ENCODE measurements at places on chromosomes 7 and 10.

- DNase-seq = no peak
These were observed 3.5 kb downstream of the GRIFIN start for GRCh38 chr7:2472739-2473138.

DNA sequence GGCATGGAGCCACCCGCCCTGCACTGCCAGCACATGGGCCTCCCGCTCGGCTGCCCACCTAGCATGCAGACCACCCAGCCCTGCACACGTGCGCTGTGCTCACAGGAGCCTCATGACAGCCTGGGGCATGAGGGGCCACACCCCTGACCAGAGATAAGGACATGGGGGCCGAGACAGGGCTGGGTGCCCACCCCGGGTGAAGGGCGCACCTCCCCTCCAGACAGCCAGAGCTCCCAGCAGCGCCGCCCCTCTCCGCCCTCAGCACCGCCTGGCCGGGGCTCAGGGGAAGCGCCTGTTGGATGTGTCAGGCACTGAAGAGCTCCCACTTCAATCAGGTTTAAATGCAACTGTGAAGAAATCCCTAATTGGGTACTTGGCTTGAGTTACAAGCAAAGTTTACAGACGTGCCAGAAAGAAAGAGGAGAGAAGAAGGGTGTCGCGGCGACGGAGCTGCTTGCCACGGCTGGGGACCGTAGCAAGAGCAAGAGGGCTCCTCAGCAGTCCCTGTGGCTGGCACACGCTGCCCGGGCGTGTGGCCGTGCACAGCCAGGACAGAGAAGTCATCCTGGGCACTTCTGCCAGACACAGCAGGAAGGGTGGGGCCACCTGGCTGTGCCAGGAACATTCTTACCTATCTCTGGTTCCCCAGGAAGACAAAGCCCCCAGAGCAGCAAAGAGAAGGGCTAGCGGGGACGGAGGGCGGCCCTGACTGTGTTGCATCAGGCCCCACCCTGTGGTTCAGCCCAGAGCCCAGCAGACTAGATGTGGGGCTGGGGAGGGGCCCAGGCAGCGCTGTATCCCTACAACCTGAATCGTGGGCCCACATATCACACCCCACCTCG, 247.4 kb downstream of the ELFN1 start:
- no peak for DNase-seq

DNA sequence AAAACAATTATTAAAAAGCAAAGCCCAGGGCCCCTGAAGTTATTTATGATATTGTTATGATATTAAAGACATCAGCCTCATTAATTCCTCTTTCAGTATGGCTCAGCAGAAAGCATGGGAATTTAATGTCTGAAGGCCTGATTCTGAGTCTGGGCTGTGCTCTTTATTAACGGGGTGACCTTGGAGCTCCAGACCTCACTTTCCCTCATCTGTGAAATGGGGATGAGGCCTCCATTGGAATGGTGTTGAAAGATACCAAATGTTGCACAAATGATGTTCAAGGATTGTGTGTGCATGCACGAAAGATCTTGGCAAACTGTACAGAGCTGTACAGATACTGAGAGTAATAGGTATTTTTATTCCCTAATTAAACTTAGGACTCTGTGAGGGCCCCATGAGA, 92.3 kb upstream of the PCBD1 start:
- DNase-seq = no peak

DNA sequence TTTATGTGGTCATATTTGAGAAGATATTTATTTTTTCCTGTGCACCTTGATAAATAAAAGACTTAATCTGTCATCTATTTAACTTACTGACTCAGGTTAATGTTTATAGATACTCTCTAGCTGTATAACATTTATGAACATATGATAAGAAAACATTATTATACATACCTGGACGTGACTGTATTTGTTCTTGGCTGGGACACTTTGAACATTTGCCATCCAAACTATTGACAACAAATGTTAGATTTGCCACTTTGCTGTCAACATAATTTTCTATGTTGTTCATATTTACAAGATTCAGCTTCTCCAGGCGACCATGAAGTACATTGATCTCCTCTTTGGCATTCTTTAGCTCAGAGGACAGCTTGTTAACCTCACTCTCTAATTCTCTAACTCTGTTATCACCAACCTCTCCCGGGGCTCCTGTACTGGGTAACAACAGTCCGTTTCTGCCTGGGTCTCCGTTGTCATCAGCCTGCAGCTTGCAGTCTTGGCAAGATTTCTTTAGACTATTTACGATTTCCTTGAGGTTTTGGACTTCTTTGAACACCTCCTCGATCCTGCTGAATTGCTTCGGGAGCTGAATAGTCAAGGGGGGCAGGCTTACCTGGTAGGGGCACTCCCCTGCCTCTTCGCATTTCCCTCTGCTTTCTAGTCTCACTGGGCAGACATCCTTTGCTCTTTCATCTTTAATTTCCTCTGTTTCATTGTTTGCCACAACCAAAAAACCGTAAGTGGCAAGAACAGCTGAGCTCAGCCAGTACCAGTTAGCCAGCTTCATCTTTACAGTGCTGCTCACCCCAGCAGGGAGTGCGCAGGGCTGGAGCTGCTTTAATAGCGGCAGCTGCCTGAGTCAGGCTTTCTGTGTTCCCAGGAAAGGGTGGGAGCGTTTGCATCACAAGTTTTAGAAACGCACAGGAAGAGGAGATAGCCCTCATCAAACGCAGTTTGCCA, at the start of gene FGL2:
Gene FGL2 (minus strand): TSS at position 807 of the 954 bp plus-strand sequence. CDS start 26 bp downstream, at position 781.
- DNase-seq = peak; percentile 40

GRCh38 chr10:84607044-84607443, 278.7 kb downstream of the CCSER2 start:
- no peak for DNase-seq

DNA sequence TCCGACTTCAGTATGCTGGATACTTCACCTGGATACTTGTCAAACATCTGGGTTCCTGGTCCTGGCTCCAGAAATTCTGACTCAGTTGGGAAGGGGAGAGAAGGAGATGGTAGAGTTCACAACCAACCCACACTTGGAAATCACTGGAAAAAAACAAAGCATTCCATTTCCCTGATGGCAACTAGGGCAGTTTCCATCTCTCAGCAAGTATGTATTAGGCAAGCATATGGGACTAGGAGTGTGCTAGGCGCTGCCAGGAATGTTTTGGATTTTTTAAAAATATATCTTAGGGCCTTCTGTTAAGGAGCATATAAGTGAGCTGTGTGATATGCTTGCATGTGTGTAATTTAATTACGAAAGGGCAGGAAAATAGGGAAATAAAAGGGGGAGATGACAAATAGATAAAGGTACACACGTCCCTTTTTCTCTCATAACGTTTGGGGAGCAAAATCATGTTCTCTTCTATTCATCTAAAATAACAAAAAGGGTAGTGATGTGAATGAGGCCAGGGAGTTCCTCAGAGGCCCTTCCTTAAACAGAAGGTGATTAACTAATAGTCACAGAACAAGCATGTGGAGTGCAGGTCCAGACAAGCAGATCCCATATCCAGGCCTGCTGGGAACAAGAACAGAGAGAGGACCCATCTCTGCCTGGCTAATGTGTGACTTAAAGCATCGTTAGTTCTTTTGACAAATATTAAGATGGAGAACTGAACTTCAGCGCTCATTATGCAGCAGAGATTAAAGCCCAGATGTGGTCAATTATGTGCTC, 64.5 kb upstream of the NFE2L3 start:
- DNase-seq = no peak

Measured in activated CD4-positive, alpha-beta T cell treated with anti-CD3 and anti-CD28 coated beads, Interleukin-2, amount 50 U/mL, for 48 hours (primary cell).